ENCODE measurements at places on chromosomes 3 and 15. TPM values are rescaled to one million over a fixed set of nuclear protein-coding genes. Genes with fewer than 3 reads are reported as not detected.
A peak's percentile ranks its signal among the peaks of the same experiment; 100 is the strongest.

DNA sequence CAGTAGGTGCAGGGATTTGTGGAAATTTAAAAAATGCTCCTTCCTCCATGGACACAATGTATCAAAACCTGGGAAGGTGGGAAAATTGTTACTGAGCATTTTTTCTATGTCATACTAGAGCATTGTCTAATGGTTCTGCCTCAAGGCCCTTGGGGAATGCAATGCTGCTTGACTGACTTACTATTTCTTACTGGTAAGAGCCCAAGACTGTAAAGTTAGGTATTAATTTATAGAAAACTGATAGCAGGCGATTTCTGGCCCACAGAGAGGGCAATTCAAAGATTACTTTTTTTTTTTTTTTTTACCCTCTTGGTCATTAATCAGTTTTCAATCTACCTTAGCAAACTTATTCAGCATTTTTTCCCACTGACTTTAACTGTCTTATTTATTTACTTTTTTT, 38.5 kb upstream of the MRPL3 start:
- DNase-seq = no peak

DNA sequence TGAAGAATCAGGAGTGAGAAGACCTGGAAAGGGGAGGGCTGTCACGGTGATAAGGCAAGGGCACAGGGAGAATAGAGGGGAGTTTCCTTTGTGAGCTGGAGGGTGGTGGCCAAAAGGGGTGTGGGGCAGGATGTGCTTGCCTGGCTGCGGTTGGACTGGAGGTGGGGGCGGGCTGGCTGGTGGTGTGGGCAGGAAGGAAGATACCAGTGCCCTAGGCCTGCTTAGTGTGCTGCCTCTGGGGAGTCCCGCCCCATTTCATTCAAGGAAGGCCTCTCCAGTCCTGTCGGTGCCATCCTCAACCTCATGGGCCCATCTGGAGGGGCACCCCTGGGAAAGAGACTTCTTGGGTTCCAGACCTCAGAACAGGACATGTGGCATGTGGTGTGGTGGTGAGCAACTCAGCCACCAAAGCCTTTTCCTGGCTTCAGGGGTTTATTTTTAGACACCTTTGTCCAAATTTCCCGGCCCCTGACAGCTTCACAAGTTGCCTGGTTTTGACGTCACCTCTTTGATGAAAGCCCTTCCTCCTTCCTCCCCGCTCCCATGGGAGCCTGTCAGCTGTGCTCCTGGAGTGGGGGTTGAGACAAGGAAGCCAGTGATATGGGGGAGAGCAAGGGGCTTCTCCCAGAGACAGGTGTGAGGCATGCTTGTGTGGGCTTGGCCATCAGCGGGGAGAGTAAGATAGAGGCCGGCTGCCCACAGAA, 15.6 kb downstream of the TEX264 start:
- peak; percentile 91 for DNase-seq

The MYZAP gene
- total RNA-seq = 658 TPM

- no peak for DNase-seq
These were observed 268.8 kb upstream of the TBL1XR1 start for GRCh38 chr3:177466074-177466473.

- DNase-seq = no peak
These were observed 4.2 kb upstream of the MEIS2 start for GRCh38 chr15:37104424-37104981.

- DNase-seq = peak; percentile 86
These were observed 230.4 kb downstream of the ADAMTS17 start for GRCh38 chr15:100111125-100112060.

Data from cardiac septum (tissue), 1 donor.